Suprapubic skin (tissue), 4 donors: ENCODE measurements at places on chromosomes 16 and 17.

GRCh38 chr17:29557739-29558116 lies 9.1 kb downstream of the ABHD15 start:
- DNase-seq = no peak

DNA sequence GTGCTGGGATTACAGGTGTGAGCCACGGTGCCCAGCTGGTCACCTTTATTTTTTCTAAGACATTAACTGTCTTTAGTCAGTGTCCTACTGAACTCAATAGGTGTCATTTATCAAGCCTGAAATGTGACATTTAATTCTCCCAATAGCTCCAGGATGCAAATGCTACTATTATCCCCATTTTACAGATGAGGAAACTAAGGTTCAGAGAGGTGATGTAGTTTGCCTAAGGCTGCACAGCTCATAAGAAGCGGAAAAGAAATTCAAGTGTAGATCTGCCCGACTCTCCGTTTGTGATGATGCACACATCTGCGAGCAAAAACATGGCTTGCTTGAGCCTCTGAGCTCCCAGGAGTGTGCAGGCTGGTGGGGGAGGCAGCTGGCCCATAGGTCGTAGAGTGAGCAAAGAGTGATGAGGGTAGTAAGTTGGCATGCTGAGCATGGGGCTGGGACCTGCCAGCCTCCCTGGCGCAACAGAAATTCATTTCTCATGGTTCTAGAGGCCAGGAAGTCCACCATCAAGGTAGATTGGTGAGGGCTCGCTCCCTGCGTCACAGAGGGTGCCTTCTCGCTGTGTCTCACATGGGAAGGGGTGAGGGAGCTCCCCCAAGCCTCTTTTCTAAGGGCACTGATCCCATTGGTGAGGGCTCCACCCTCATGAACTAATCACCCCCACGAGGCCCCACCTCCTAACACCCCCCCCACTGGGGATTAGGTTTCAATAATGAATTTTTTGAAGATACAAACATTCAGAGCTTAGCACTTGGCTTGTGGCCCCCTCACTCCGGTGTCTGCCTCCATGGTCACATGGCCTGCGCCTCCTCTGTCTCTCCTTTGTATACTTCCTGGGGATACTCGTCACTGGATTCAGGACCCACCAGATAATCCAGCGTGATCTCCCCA lies 141.5 kb upstream of the PLCG2 start:
- no peak for DNase-seq

DNA sequence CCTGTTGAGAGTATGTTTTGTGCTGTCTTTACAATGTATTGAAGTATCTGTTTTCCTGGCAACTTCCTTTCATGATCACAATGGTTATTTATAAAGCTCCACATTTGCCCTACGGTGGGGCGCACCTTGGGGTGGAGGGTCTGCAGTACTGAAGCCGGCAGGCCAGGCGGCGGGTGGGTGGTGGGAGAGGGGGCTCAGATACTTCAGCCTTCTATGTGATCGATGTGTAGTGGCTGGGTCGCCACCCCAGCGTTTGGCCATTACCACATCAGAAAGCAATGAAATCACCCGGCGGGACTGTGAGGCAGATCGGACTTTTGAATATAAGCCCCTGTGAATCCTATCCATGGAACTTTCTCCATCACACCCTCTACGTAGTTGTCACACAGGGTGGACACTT lies 196.6 kb downstream of the FOXL1 start:
- peak; percentile 65 for DNase-seq

- no peak for DNase-seq
Observed at GRCh38 chr17:38942696-38943334, 17.4 kb downstream of the LASP1NB start.

DNA sequence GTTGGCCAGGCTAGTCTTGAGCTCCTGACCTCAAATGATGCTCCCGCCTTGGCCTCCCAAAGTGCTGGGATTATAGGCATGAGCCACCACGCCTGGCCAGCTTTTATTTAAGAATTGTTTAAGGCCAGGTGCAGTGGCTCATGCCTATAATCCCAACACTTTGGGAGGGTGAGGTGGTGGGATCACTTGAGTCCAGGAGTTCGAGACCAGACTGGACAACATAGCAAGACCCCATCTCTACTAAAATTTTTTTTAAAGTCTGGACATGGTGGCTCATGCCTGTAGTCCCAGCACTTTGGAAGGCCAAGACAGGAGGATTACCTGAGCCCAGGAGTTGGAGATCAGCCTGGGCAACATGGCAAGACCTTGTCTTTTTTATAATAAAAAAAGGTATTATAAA lies 5.2 kb downstream of the PLXDC1 start:
- DNase-seq = no peak

- DNase-seq = no peak
Observed at GRCh38 chr17:79272666-79273219, 198.1 kb downstream of the ENGASE start.

GRCh38 chr16:66740533-66740932 lies 10.9 kb downstream of the DYNC1LI2 start:
- DNase-seq = no peak

DNA sequence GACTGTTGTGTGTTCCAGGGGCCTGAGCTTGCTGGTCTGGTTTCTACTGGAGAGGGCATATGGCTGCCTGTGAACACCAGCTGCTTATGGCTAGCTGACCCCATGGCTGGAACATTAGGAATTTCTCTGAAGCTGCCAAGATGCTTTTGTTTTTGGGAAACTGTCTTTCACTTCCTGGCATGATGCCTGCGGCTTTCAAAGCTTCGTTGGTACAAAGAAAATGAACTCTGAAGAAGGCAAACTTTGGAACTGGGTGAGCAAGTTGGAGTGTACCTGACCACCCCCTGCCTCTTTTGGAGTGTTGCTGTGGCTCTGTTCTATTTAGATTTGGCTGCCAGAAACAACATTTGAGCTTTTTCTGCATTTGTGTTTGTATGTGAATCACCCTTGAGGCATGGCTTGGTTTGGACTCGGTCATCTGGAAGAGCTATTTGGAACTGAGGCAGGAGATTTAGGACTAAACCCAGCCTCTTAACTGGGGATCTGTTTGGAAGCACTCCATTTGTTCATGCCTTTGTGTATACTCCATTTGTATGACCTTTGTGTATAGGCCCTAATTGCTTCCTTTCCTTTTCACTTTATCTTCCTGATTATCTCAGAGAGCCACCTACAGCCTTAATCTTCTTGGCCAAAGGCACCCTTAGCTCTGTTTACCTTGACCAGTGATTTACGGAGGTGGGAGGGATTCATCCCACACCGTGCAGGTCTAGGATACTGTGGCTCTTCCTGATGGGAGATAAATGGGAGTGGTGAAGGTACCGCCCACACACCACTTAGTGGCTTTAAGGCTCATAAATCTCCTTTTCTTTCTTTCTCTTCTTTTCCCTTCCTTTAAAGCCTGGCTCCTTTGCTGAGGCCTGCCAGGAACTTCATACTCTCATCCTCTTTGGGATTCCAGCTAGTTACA lies 7.3 kb upstream of the CPHXL start:
- DNase-seq = no peak

GRCh38 chr16:30381291-30382041 lies 895 bp downstream of the SEPTIN1 start:
- no peak for DNase-seq

DNA sequence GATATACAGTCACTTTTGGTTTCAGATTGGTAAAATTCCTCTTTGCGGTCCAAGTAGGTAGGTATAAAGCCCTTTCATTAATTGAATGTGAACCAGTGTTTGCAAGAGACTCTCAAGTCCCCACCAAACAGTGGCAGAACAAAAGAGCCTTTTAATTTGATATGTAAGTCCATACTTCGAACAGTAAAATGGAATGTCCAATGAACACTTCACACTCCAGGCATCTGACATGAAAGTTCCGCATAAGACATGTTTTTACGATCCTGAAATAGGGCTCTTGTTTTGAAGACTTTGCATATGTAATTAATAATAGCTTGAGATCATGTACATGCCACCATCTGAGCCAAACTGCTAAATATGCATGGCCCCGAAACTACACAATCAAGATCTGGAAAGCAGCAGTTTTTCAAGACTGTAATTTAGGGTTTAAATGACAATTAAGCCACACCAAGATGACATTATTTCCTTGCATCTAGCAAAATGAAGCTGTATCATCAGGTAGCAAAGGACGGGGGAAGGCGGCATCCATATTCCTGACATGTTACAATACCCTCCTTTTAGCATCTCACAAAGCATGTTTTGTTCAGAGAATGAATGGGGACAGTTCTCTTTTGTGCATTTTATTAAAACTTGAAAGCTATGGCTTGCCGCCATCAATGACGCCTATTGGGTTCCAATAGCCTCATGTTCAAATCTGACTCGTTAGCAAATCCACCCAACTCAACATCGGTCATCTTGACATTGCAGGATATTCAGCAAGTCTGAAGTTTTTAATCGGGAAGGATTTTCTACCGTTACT lies 39.4 kb downstream of the LITAF start:
- DNase-seq = no peak

DNA sequence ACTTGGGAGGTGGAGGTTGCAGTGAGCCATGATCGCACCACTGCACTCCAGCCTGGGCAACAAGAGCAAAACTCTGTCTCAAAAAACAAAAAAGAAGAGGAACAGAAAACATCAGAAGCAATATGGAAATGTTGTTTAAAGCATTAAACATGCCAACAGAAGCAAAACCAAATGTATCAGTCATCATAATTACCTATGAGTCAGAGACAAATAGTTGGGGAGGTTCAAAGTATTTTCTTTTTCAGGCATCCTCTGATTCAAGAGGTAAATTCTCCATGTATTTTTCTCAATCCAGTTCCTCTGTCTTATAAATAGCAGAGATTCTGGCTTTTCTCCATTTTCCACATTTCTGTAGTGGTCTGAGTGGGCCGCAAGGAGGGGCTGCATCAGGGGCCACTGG lies 2.1 kb upstream of the TM4SF5 start:
- DNase-seq = no peak

GRCh38 chr16:50573947-50574744 lies 25.9 kb downstream of the NKD1 start:
- no peak for DNase-seq

DNA sequence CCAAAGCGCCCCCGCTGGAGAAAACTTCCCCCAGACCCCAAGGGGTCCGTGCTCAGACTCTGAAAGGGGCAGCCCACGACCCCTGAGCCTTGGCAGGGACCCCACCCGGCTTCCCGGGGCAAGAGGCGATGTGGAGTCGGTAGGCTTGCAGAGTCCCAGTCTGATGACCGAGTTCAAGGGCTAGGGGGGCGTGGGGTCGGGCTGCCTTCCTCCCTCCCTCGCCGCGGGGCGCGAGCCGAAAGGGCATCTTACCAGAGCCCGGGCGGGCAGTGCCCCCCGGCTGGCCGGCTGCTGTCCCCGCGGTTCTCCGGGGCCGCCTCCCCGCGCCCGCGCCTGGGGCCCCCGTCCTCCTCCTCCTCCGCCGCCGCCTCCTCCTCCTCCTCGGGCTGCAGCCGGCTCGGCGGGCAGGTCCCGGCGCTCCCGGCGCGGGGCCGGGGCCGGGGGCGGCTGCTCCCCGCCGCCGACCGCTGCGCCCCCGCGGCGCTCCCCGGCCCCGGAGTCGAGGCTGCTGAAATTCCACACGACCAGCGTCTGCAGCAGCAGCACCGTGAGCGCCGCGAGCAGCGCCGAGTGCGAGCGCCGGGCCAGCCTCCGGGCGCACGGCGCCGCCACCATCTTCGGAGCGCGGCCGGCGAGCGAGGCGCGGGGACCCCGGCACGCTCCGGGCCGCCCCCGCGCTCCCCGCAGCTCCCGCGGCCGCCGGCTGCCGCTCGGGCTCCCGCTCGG lies 415 bp downstream of the XYLT1 start:
- no peak for DNase-seq

GRCh38 chr16:71626858-71627213 lies 852 bp downstream of the MARVELD3 start:
- DNase-seq = no peak

- DNase-seq = no peak
Observed at GRCh38 chr17:57597531-57598453, 147.3 kb downstream of the CCDC182 start.

DNA sequence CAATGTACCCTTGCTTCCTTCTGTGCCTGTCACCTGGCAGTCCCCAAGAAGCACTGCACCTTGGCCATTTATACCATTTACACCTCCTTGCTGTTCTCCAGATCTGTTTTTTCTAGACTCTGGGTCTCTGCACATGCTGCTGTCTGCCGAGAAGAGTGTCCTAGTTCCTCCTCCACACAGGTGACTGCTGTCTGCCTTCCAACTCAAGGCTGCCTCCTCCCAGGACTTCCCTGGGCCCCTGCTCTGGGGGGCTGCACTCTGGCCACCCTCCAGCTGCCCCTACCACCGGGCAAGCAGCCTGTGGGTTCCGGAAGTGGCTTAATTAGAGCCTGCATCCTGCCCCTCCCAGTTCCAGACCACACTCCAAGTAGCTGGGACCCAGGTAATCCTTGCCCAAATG lies 5.7 kb upstream of the LIMD2 start:
- peak; percentile 47 for DNase-seq

DNA sequence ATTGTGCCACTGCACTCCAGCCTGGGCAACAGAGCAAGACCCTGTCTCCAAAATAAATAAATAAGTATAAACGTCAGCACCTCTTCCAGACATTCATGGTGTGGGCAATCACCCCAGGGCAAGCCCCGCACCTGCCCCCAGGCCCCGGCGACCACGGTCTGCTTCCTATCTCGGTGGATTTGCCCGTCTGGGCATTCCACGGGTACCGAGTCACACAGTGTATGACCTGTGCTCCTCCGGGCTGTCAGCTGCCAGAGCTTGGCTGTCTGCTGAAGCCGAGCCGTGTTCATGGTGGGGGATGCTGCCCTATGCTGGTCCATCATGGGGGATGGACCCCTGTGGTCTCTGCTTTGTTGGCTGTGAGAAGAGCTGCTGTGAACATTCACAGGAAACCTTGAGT lies 15.4 kb downstream of the CYBC1 start:
- no peak for DNase-seq

DNA sequence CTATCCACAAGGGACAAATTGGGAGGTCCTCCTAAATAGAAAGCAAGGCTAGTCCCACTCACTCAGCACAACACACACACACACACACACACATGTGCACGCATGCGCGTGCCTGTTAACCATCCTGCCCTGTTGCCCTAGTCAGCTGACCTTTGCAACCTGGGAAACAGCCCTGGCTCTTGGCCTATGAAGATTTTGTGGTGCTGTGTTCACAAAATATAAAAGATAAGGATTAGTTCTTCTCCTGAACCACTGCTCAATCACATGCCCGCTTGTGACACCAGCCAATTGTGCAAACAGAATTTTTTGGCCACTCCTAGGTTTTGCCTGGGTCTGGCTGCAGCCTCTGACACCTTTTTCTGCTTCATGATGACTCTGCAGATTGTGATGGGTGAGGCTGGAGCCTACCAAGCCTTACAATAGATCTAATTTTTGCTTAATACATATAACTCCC lies 3.3 kb upstream of the CES1 start:
- DNase-seq = no peak

GRCh38 chr16:57621521-57622271 lies 6.7 kb upstream of the ADGRG1 start:
- peak; percentile 60 for DNase-seq

GRCh38 chr16:57070424-57070823 lies 22.0 kb upstream of the CPNE2 start:
- no peak for DNase-seq

- no peak for DNase-seq
Observed at GRCh38 chr17:14699574-14700185, 398.8 kb downstream of the HS3ST3B1 start.
